ENCODE measurements at places on chromosomes 16 and 17. TPM values are rescaled to one million over a fixed set of nuclear protein-coding genes. Genes with fewer than 3 reads are reported as not detected.

Gene KRTAP4-9
- not detected for total RNA-seq

Gene KRTAP4-5
- not detected for total RNA-seq

Gene PHF23
- total RNA-seq: 52.7 TPM

Gene TAT
- total RNA-seq: not detected

Gene CNGB1
- not detected for total RNA-seq

Gene RHBDL1
- total RNA-seq: 4.4 TPM

Gene TEKT1
- not detected for total RNA-seq

Gene DCAKD
- 49.6 TPM for total RNA-seq

Gene ENPP7
- not detected for total RNA-seq

Gene FBXL16
- total RNA-seq: 0.93 TPM

Gene DVL2
- 63.7 TPM for total RNA-seq

Gene TM4SF5
- not detected for total RNA-seq

Gene ZG16B
- total RNA-seq: 2.1 TPM

Gene GAST
- total RNA-seq: not detected

Gene FN3KRP
- total RNA-seq: 11.9 TPM

Gene ACE
- total RNA-seq: 22.8 TPM

Gene TBC1D3
- total RNA-seq: not detected

Gene KRT32
- not detected for total RNA-seq

Gene CCL16
- total RNA-seq: not detected

Gene KRT12
- total RNA-seq: not detected

Gene SLC47A1
- total RNA-seq: 0.70 TPM

Gene CACNG1
- 0.51 TPM for total RNA-seq
